ENCODE measurements at places on chromosomes 12 and 14.

- no peak for DNase-seq
These were observed 9.3 kb downstream of the DGLUCY start for GRCh38 chr14:91123201-91123600.

DNA sequence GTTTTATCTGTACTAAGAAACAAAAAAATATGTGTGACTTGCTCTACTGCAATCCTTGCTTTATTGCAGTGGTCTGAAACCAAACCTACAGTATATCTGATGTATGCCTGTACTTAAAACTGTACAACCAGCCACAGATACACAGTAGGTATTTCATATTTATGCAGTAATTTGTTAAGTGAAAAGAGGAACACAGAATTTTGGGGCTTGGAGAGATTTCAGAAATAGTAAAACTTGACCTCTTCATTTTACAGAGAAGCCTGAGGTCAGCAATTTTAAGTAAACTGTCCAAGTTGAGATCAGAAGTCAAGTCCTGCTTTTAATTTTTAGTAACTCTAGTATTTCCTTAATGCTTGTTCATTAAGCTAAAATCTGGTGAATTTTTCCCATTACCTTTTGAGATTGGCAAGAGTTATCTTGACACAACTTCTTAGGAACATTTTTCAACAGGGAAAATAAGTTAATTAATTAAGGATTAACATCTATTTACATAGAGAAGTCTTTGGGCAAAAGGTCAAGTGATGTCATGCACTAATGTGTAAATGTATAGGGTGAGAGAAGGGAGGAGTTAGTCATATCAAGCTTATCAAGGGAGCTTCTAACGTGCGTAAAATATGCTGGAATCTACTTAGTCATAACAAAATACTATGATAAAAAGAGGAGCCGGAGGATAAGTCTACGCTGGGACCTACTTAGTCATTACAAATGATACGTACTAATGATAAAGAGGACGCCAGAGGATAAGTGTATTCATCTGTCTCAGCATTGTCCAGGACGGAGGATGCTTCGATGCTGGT, 66.0 kb upstream of the GTF2A1 start:
- DNase-seq: no peak

GRCh38 chr14:36768638-36769337, 107.1 kb downstream of the PAX9 start:
- no peak for DNase-seq

DNA sequence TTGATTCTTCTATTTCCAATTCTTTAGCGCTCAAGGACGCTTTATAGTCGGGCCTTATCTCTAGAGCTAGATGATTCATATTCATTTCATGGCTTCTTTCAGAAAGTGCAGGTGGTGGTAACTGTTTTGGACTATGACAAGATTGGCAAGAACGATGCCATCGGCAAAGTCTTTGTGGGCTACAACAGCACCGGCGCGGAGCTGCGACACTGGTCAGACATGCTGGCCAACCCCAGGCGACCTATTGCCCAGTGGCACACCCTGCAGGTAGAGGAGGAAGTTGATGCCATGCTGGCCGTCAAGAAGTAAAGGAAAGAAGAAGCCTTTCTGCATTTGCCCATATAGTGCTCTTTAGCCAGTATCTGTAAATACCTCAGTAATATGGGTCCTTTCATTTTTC, 241.9 kb downstream of the PAWR start:
- DNase-seq: no peak

- no peak for DNase-seq
These were observed 123.1 kb upstream of the KRR1 start for GRCh38 chr12:75634244-75635222.

DNA sequence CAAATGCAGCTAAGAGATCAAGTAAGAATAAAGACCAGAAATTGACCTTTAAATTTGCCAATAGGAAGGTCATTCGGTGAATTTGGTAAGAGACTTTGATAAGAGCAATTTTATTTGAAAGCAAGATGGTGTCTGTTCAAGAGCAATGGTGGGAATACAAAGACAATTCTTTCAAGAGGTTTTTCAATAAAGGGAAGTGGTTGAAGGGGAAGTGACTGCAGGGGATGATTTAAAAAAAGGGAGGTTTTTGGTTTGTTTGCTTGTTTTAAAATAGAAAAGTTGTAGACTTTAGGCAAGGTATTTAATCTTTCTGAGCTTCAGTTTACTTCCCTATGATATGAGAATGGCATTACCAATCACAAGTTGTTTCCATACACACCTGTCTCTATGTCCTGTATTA, 4.3 kb upstream of the APPL2 start:
- no peak for DNase-seq

- no peak for DNase-seq
These were observed 38.9 kb upstream of the DICER1 start for GRCh38 chr14:95196268-95196667.

DNA sequence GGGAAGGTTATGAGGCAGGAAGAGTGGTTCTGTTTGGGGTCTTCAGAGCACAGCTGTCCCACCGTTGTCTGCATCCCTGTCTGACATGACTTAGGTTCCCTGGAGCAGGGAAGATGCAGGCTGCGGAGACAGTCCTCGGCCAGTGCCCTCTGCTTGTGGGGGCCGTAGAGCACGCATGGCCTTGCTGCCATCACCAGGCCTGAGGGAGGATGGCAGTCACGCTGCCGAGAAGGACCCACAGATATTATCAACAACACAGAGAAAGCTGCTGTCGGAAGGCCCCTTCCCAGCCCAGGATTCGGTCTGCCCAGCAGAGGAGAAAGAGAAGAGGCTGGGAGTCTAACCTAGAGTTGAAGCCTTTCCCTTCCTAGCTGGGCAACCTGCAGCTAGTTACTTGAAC, 35.0 kb downstream of the ERH start:
- DNase-seq: no peak

- DNase-seq: peak; percentile 17
These were observed 972 bp downstream of the SAMD4A start for GRCh38 chr14:54567639-54568561.

DNA sequence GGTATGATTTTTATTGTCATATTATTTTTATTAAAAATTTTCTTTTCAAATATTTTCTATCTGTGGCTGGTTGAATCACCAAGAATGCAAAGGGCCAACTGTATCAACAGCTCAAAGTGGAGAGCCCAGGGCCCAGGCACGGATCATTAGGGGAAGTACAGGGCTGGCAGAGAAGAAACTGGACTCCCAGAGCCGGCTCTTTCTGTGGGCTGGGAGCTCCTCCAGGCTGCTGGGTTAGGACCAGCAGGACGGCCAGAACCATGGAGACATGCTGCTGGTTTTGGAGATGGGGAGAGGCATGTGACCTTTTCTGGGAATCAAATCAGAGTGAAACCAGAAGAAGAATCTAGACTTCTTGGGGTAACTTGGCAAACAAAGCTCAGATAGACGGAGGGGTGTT, 220.5 kb downstream of the CACNA1C start:
- DNase-seq: no peak

DNA sequence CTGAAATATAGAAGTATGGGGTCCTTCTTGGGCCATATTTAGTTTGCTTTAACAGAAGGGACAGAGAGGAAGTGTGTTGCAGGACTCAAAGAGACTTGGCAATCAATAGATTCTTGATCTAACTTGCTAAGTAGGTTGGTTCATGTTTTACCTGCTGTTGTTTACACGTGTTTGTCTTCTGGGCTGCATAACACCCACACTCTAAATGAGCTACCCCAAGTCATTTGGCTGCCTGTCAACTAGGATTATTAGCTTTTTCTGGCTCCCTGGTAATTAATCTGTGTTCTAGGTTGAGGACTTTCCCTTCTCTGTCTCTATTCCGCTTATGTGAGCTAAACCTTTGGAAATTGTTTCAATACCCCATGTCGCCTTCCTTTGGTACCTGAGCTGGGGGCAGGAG, 10.1 kb upstream of the TBPL2 start:
- DNase-seq: no peak

- DNase-seq: no peak
These were observed 791.2 kb downstream of the FLRT2 start for GRCh38 chr14:86321151-86321550.

DNA sequence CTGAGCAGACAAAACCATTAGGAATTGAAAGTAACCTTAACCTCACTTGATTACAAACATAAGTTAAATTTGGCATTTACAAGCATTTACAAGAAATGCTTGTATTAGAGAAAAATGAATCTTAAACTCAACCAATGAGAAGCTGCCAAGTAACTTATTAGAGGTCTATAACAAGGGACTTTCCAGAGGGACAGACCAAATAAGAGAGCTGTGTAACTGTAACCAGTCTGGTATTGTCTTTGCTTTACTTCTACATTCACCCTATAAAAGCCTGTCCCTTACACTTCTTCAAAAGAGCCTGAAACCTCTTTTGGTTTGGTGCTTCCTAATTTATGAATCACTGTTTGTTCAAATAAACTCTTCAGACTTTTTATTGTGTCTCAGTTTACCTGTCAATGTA, 450.0 kb upstream of the FAR2 start:
- no peak for DNase-seq
